ENCODE measurements at places on chromosomes 5 and 9.

DNA sequence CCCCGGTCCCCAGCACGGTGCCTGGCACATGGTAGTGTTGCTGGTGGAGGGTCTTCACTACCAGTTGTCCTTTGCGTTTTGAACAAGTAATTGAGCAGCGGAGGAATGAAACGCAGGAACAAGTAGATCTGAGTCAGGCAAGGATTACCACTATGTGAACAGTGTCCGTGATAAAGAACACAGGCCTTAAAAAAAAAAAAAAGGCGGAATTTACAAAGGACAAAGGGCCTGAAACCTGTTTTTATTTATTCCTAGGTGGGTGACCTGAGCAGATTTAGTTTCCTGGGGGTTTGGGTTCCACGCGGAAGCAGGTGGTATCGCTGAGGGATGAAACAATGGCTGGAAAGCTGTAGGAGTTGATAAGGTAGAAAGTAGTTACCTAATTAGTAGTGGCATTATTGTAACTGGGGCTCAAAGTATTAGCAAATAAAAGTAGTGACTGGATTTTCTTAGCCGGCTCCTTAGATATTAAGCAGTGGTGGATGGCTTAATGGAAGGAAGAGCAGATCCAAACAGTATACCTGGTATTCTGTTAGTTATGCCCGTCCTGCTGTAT, 1.1 kb downstream of the RUSC2 start:
- no peak for DNase-seq

GRCh38 chr9:137320555-137321384, 18.7 kb upstream of the NRARP start:
- peak; percentile 42 for DNase-seq

DNA sequence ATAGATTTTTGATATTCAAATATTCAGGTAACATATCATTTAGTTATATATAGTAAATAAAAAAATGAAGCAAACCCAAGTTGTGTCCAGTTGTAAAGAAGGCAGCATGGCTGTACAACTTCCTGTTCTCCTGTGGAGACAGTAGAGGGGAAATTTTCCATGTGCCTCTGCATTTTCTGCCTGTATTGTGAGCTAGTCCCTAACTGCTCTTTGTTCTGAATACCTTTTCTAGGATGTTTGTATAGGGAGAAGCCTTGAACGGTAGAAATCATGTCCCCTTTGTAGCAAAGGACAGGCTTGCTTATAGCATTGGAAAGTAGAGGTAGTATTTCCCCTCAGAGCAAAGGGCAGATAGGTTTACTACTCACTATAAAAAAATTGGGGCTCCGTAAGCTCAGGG, 13.3 kb upstream of the RPS23 start:
- no peak for DNase-seq

DNA sequence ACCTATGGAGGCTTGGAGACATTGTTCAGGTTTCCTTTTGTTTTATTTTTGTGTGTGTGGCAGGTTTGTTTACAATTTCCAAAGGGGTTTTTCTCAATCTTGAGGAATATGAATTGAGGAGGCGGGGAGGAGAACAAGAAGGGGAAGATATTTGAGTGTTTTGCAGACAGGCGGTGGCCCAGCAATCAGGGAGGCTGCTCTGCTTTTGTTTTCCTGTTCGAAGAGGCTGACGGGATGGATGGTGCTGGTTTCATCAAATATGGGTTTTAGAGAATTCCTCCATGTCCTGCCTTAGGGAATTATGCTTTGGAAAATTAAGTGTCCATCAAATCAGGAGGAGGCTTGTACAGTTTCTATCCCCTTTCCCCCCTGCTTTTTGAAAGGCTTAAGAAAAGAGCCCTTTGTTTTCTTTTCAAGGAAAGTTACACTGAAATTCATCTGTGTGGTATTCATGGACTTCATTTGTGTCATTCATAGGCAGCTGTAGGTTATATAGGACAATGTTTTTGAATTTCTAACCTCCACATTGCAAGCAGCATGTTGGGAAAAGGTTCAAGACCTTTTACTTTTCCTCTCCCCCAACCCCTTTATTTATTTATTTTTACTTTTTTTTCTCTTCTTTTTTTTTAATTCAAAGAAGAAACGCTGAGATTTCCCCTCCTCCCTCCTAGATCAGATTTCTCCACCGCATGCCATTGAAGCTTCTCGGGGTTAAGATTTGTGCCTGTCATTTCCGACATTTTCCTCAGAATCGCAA, 107.4 kb downstream of the ZNF462 start:
- no peak for DNase-seq

- no peak for DNase-seq
These were observed 44.8 kb downstream of the PAPPA start for GRCh38 chr9:116198344-116198743.

- no peak for DNase-seq
These were observed 105.7 kb upstream of the NUDT12 start for GRCh38 chr5:103668281-103668680.

DNA sequence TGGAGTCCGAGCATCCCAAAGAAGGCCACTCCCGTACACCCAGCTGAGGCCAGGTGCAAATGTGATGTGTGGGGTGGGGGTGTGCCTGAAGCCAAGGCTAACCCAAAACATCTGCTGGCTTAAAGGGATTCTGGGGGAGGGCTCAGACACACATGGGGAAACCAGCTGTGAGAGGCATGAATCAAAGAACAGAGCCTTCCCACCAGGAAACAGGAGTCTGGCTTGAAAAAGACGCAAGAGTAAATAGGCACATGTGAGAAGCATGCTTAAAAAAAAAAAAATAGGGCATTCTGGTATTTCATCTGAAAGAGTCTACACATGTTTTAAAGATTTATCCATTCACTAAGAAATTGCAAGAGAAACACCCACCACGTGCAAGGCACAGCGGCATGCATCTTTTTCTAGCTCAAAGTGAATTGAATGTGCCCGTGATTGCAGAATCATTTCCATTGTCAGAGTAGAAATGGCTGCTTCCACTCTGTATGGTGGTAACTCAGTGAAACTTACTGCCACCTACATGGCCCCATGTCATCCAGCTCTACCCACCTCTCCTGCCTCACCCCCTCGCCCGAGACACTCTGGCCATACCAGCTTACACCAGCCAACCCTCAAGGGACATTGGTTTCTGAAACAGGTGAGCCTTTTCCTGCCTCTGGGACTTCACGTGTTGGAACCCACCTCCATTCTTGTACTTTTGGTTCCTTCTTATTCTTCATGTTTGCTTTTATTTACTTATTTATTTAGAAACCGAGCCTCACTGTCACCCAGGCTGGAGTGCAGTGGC, 71.5 kb downstream of the SEMA5A start:
- no peak for DNase-seq

DNA sequence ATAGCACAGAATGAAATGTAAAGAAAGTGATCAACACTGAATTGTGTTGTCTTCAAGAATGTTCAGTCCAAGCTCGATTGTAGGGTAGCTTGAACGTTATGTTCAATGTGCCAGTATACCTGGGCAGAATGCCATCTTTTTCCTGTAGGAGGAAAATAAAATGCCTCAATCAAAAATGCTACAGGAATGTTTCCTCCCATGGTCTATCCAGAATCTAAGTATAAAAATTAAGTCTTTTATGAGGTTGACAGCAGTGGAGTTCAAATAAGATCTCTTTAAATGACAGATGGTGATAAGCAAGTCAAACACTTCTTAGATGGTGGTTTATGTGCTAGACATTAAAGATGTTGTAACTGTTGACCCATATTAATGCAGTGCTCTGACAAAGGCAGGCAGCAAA, 488.6 kb downstream of the CSNK1G3 start:
- DNase-seq, result no peak

DNA sequence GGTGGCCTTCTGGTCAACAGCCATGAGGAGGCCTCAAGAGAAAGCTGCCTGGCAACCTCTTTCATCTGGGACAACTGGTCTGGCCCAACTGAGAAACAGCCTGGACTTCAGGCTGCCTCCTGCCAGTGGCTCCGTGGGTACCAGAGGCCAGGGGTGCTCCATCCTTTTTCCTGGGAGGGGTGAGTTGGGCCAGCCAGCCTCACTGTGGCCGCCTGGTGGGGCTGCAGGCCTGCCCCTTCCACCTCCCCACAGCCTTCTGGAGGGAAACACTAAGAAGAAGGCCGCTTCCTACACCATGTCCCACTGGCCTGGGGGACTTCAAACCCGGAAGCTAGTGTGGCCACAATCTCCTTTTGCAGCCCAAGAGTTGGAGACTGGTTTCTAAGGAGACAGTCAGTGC, 13.8 kb upstream of the NKD2 start:
- DNase-seq, result no peak

DNA sequence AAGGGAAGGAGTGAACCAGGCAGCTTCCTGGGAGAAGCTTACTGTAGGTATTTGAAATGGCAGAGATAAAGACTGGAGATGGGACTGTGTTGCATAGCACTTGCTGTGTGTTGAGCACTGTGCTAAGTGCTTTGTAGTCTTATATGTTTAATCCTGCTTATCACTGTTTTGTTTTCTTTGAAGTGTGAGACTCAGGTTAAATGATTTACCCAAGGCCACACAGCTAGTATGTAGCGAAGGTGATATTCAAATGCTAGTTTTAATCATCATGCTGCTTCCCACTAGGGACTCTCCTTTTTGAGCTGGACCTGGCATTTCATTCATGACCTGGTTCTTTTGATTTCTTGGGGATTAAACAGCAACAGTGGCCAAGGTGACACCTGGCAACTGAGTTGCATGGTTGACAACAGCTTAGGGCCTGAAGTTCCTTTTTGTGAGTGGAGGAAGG, 35.3 kb upstream of the SPRY4 start:
- no peak for DNase-seq

DNA sequence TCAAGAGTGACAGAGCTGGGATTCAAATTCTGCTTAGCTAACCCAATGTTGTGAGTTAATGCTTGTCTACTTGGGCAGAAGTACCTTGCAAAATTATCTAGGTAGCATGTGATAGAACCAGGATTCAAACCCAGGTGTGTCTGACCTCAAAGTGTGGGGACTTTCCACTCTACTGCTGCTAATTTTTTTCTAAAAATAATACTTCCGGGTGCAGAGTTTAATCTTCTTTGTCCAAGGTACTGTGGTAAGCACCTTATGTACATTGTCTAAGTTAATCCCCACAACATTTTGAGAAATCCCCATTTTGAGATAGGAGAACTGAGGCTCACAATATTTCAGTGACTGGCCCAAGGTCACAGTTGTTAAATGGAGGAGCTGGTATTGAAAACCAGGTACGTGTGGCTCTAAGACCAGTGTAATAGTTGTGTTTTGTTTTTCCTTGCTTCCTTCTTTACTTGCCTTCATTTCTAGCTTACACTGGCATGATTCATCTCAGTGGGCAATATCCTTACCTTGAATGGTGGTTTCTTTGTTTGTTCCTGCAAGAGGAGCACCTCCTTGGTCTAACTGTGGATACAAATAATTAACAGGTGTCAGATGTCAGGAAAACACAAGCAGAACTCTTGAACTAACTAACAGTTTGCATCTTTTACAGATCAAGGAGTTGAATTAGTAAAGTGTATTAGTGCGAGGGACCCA, 7.5 kb downstream of the ALDOB start:
- no peak for DNase-seq

DNA sequence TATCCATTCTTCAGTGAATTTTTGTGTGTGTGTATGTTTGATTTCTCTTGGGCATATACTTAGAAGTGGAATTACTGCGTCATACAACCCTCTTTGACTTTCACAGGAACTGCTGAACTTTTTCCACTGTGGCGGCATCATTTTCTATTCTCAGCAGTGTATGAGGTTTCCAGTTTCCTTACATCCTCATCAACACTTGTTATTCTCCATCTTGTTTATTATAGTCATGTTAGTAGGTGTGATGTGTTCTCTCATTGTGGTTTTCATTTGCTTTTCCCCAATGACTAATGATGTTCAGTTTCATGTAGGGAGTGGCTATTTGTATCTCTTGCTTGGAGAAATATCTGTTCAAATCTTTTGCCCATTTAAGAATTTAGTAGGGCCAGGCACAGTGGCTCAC, 2.6 kb downstream of the ZNF79 start:
- DNase-seq, result no peak

- no peak for DNase-seq
These were observed 20.1 kb downstream of the ZNF462 start for GRCh38 chr9:106883030-106883429.

- no peak for DNase-seq
These were observed 97.8 kb downstream of the ERMP1 start for GRCh38 chr9:5735072-5735471.

DNA sequence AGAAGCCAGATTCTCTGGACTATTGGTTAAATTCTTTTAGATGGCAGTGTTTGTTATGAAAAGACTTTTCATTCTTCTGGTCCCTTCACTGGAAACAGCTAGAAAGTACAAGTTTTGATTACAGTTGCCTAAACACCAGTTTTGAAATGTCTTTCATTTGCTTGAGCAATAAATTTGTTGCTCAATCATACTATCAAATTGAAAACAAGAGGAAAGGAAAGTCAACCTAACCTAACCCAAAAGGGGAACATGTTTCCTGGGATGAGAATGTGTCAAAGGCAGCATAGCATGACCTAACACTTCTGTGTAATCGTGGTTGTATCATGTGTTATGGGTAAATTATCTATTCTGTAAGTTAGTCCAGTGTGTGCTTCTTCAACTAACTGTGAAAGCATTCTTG, 213.2 kb downstream of the TMC1 start:
- no peak for DNase-seq

DNA sequence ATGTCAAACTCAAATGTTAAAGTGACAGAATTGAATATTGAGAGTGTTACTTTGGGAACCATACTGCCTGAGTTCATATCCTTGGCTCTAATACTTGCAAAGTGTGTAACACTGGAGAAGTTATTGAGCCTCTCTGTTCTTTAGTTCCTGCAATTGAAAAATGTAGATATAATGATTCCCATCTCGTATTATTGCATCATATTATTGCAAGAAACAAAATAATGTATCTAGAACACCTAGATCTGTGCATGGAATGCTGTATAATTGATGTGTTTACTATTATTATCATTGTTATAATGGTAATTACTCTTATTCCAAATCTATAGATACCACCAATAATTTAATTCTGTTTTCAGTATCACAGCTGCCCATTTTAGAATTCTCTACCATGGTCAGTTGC, 310.3 kb downstream of the GABRG2 start:
- DNase-seq, result no peak

DNA sequence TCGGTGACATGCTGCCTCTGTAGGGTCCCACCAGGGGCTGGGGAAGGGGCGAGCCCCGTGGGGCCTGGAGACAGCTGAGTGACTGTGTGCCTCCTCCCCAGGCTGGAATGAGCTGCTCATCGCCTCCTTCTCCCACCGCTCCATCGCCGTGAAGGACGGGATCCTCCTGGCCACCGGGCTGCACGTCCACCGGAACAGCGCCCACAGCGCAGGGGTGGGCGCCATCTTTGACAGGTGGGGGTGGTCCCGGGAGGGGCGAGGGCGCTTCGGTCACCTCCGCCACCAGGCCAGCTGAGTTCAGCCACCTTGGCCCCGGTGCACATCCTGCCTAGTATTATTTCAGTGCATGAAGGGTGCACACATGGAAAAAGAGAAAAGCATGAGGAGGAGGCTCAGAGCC, 102.8 kb downstream of the RXRA start:
- DNase-seq, result no peak

GRCh38 chr9:79001012-79001411, 570.8 kb upstream of the TLE4 start:
- DNase-seq, result no peak

- no peak for DNase-seq
These were observed 32.3 kb upstream of the WDR38 start for GRCh38 chr9:124820698-124821623.

- peak; percentile 36 for DNase-seq
These were observed 2.8 kb downstream of the MGAT4B start for GRCh38 chr5:179803651-179804554.

- DNase-seq, result no peak
These were observed 54.5 kb downstream of the PFDN1 start for GRCh38 chr5:140248414-140248813.

All from CD4-positive, alpha-beta T cell treated with Interleukin-6 at 100 ng/mL for 8 hours (primary cell).